ENCODE measurements at places on chromosomes 3 and 15. TPM values are rescaled to one million over a fixed set of nuclear protein-coding genes. Genes with fewer than 3 reads are reported as not detected.

The MESP1 gene
- total RNA-seq, result 1.7 TPM

The ARHGEF26 gene
- total RNA-seq, result 2.9 TPM

The ARGFX gene
- total RNA-seq, result not detected

GRCh38 chr3:62727536-62727935 is 147.7 kb downstream of the CADPS start:
- H3K4me1 ChIP-seq, result no peaks in the 10 kb centered on the region
- no peaks in the 10 kb centered on the region for H3K36me3 ChIP-seq
- DNase-seq, result peak; percentile 42
- no peak overlapping the region for H3K4me3 ChIP-seq

DNA sequence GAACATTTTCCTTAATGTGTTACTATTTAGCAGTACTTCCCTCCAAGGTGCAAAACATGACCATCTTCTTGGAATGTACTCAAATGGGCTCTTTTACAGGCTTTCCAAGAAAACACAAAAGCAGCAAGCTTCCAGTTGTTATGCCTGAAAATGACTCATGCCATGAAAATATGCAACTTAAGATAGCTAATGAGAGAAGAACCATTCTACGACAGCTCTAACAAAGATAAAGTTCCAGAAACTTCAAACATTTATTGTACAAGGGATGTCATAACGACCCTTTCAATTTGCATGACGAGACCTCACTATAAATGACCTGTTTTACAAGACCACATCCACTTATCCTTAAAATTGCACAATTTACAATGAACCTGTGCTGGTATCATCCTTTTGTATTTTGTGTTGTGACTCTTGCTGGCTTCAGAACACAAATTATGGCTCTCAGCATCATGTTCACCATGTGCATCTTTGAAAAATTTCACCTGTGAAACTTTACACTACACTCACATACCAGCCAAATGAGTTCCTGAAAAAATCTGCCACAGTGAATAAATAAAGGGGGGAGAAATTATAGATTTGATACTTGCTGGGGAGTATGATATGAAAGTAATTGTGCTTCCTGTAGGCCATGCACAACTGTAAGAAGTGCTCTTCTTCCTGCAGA is 433.7 kb downstream of the MAGI1 start:
- H3K4me3 ChIP-seq, result no peak overlapping the region
- DNase-seq, result peak; percentile 48
- H3K27me3 ChIP-seq, result no peaks in the 10 kb centered on the region
- no peaks in the 10 kb centered on the region for H3K4me1 ChIP-seq

GRCh38 chr3:156687023-156687422 is 12.6 kb downstream of the TIPARP start:
- no peak overlapping the region for H3K27ac ChIP-seq
- H3K36me3 ChIP-seq, result peaks cover 4% of the 10 kb centered on the region
- no peaks in the 10 kb centered on the region for H3K27me3 ChIP-seq
- no peak for DNase-seq

- DNase-seq, result no peak
- H3K27ac ChIP-seq, result no peak overlapping the region
- no peaks in the 10 kb centered on the region for H3K36me3 ChIP-seq
These were observed 247.7 kb downstream of the IL20RB start for GRCh38 chr3:137205394-137206045.

DNA sequence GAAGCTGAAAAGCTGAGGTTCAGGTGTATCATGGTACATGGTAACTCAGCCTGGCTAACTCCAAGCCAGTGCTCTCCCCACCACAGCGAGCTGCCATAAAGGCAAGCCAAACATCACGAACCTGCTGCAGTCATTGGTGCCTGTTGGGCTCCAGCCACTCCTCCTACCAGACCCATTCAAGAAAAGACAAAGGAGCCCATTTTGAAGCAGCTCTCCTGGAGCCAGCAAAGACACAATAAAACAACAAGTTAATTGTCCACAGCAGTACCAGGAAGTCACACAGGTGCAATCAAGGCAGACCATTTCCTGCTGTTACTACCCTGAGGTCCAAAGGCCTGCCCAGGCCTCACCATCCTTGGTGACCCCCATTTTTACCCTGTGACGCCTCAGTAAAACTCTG is 77.6 kb downstream of the DAPK2 start:
- DNase-seq, result no peak
- H3K27me3 ChIP-seq, result no peaks in the 10 kb centered on the region
- no peak overlapping the region for H3K4me3 ChIP-seq
- peaks cover 5% of the 10 kb centered on the region for H3K4me1 ChIP-seq

DNA sequence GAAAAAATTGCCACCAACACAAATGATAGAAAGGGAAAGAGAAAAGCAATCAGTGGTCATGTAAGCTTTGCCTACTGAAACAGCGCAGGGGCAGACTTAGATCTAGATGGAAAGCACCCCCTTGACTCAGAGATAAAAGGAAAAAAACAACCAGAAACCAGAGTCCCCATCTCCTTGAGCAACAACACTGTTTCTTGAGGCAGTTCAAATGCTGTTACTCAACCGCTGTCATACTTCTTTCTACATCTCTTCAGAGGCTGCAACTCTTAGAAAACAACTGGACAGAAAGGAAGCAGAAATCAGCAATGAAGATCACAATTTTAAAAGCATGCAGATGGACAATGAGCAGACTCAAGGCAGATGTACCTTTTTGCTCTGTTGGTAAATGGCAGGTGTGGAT is 36.5 kb downstream of the FSIP1 start:
- H3K36me3 ChIP-seq, result no peaks in the 10 kb centered on the region
- no peak for DNase-seq
- H3K27ac ChIP-seq, result no peak overlapping the region
- H3K4me1 ChIP-seq, result peaks cover 4% of the 10 kb centered on the region
- H3K4me3 ChIP-seq, result no peak overlapping the region

DNA sequence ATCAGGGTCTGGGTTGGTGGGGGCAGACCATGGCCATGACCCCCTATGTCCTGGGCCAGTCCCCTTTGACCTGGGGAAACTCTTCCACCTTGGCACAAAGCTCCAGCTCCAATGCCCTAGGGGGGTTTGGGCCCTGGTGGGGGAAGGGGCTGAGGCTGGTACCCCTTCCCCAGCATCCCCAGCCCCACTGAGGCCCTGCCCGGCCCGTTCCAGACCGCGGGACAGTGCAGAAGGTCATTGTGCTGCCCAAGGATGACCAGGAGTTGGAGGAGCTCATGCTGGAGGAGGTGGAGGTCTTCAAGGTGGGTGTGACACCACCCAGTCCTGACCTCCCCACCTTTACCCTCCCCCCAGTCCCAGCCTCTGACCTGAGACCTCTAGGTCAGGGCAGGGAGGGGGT is 6.2 kb upstream of the GNAT1 start:
- no peak overlapping the region for H3K4me3 ChIP-seq
- no peak for DNase-seq
- H3K27ac ChIP-seq, result no peak overlapping the region
- H3K4me1 ChIP-seq, result no peaks in the 10 kb centered on the region

GRCh38 chr3:94978084-94978483 is 915.2 kb downstream of the NSUN3 start:
- no peak overlapping the region for H3K27ac ChIP-seq
- no peak overlapping the region for H3K4me3 ChIP-seq
- H3K27me3 ChIP-seq, result no peaks in the 10 kb centered on the region
- H3K36me3 ChIP-seq, result no peaks in the 10 kb centered on the region
- no peak for DNase-seq
- H3K4me1 ChIP-seq, result no peaks in the 10 kb centered on the region
